ENCODE measurements at places on chromosomes 5 and 9.

GRCh38 chr5:31196309-31196708, 2.8 kb downstream of the CDH6 start:
- ATAC-seq: no peak

DNA sequence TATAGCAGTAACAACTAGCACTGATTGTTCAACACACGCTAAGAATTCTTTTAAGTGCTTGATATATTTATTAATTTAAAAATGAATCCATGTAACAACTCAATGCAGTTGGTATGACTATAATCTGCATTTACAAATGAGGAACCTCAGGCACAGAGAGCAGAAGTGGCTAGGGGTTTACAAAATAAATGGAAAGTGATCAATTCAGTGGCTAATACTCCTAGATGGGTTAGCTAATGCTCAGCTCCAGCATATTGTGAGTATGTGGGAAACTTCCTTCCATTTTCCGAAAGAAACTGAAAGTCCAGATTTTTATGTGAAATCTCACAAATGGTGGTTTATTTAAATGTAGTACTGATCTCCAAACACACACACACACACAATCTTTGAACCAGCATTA, 128.0 kb downstream of the RFX3 start:
- no peak for ATAC-seq

- no peak for ATAC-seq
These were observed 26.5 kb upstream of the KIF12 start for GRCh38 chr9:114125476-114126013.

- no peak for ATAC-seq
These were observed 189.6 kb downstream of the COX7C start for GRCh38 chr5:86807046-86808031.

DNA sequence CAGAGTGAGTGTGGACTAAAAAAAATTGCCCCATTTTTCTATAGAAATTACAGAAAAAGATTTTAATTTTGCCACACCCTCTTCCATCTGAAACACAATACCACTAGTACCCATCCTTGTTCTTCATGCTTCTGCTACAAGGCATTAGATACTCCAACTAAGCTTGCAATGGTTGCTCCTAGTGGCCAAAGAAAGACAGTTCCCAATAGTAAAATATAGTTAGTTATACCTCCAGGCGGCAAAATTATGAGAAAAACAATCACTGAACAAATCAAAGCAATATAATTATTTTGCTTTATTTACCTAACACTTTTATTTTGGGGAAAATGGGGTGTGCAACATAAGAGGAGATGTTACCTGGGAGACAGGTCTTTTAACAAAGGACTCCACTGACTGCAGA, 101.2 kb downstream of the RAPGEF6 start:
- no peak for ATAC-seq

DNA sequence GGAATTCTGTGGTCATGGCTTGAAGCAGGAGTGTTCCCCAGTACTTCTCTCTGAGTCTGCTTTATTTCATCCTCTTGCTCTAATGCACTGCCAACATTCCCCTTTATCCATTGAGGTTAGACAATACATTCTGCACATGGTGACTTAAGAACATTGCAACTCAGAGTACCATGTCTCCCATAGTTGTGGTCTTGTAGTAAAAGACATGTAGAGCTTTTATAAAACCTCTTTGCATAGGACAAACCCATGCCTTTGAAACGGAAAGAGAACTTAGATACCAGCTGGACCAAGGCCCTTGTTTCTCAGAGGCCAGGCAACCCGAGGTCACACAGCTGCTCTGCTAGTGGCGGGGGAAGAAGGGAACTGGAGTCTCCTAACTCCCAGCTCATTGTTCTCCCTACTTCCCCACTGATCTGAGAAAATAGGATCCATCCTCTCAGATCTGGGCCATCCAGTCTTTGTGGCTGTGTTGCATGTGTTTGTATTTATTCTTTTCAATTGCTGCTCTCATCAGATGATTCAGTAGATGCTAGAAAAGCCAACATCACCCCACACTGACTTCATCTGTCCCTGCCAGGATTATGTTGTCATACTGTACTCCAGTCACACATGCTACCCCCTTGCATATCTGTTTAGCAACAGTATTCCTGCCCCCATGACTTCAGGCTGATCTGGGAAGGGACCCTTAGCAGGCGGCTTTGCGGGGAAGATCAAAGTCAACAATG, 236.9 kb downstream of the SAXO1 start:
- ATAC-seq: no peak

GRCh38 chr5:88888848-88889188, 5.8 kb upstream of the MEF2C start:
- ATAC-seq: no peak

- peak; percentile 42 for ATAC-seq
These were observed 5.8 kb upstream of the IFNA1 start for GRCh38 chr9:21434202-21435014.

- no peak for ATAC-seq
These were observed 388.9 kb upstream of the ACTBL2 start for GRCh38 chr5:57871496-57871895.

- ATAC-seq: peak; percentile 71
These were observed 35.6 kb downstream of the TPPP start for GRCh38 chr5:657570-657969.

DNA sequence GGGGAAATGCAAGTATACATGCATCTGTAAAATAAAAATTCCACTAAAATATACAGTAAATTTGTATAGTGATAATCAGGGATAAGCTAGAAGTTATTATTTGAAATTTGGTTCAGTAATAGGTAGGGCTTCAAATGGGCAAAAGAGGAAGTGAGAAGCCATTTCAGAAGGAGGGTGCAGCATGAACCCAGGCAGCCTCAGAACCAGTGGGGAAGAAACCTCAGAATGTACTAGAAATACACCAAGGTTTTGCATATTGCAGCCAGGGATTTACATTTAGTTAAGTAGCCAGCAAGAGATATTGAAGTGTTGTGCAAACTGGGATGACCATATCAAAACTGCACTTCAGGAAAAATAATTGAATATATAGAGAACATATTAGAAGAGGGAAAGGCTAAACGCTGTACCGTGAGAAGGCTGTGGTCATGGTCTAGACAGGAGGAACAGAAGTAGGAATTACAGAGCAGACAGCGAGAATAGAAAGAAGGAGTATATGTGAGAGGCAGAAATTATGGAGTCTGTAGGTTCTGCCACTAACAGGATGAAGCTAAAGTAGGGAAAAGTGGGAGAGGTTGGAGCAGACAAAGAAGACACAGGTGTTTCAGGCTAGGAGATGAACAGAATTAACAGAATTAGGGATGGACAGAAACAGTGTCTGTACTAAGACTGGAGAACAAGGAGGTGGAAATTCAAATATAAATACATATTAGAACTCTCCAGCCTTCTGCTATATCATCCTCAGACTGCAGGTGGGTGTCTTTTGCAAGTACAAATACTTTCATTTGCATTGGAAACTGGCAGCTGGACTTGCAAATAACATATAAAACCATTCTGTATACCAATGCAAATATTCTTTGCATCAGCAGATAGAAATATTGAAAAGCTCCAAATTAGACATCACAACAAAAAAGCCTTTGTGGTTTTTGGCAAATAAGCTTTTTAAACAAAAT, 335.6 kb downstream of the ZNF608 start:
- no peak for ATAC-seq

- ATAC-seq: no peak
These were observed 9.7 kb upstream of the RALGDS start for GRCh38 chr9:133130685-133131244.

GRCh38 chr9:2427120-2427891, 194.3 kb upstream of the VLDLR start:
- ATAC-seq: peak; percentile 89

- no peak for ATAC-seq
These were observed 32.0 kb upstream of the DMRT2 start for GRCh38 chr9:1018121-1018520.

DNA sequence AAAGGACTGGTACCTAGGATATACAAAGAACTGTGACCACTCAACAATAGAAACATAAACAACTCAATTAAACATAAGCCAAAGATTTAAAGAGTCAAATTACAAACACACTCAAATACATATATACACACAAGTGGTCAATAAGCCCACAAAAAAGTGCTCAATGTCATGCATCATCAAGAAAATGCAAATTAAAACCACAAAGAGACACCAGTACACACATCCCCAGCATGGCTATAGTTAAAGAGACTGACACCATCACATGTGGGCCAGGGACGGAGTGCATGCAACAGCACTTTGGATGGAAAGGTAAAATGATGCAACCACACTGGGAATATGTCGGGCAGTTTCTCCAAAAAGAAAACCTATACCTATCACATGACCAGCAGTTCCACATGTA, 89.7 kb downstream of the CAAP1 start:
- ATAC-seq: no peak

DNA sequence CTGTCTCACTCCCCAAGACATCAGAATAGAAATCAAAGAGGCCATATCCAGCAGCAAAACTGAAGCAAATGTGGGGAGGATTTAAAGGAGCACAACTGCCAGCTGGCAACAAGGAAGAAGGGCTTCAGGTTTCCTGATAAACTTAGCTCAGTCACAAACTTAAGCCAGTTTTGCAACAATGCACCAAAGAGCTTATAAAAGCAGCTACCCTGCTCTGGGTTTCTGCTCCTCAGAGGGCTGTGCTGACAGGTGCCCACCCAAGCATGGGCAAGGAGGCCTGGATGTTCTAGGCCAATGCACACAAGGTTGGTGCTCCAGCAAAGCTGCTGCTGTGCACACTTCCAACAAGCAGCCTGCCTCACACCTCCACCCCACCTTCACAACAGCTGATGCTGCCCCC, 132.9 kb downstream of the SIL1 start:
- ATAC-seq: no peak

GRCh38 chr5:164013077-164013670, 507.8 kb downstream of the MAT2B start:
- ATAC-seq: peak; percentile 55

DNA sequence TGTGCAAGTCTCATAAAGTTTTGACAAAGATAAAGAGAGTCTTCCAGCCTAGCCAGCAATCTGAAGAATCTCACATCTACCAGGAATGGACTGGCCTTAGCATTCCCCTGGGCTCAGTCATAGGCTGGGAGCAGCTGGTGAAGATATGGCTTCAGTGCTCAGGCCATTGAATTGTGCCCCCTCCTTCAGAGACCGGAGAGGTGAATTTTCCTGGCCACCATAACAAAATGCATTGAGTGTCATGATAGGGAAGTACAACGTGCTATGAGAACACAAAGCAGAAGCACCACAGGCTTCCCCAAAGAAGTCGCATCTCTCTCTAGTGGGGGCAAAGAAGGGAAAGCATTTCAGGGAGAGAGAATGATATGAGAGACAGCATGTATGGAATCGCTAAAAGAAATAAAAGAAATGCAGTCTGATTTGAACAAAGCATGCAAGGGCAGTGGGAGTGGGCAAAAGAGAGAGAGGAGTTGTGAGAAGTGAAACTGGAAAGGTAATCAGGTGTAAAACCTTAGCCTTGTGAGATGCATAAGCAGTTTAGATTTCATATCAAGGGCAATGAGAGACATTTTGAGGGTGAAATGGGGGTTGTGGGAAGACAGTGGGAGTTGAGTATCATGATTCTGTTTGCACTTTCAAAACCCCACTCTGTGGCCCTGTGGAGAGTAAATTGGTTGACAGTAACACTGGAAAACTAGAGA, 57.1 kb upstream of the NMUR2 start:
- ATAC-seq: no peak

DNA sequence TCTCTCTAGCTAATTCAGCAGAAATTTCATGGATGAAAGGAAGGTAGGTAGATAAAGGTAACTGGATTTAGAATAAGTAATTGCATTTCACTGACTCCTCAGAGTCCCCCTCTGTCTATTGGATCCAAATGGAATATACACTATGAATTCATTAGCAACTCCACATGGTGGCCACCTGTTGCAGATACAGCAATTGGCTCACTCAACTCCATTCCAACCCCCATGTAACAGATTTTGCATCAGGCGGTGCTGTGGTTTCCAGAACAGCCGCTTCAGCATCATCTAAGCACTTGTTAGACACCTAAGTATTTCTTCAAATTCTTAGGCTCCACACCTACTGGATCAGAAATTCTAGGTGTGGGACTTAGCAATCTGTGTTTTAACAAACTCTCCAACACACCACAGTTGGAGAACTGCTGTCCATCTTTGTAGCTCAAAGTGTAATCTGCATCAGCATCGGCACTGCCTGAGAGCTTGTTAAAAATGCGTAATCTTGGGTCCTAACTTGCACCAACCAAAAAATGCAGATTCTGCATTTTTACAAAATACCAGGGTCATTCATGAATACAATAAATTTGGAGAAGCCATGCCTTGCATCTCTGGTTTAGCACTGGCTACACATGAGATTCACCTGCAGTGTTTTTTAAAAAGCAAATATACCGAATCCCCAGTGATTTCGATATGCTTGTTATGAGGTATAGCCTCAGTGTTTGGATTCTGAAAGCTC, 413.8 kb upstream of the CD180 start:
- ATAC-seq: no peak

DNA sequence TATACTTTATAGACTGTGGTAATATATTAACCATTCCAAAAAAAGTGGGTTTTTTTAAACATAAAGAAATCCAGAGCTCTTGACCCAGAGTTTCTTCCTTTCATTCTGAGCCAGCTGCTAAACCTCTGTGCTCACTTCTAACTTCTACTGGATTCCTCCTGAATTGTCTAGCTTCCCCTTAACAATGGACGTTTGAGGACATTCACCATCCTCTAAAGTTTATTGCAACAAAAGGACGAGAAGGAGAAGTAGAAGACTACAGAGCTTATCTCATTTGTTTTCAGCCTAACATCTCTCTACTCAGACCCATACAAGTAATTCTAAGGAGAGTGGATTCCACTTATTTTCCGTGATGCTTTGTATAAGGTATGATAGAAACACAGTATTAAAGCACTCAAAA, 284.2 kb downstream of the MAST4 start:
- ATAC-seq: no peak

DNA sequence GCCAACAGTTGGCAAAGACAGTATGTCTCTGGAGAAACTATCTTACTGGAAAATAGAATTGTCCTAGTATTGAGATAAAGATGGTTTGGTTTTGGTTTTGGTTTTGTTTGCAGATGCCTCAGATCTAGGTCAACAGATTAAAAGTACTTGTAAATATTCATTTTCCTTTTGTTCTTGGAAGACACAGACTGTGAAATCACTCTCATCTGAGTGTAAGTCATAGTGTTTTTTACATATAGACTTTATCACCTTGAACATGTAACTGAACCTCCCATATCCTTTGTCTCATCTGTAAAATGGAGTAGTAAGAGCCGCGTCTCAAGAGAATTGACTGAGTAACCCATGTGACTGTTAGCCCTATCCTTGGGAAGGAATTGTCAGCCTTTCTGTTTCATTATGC, 34.3 kb downstream of the MAP3K1 start:
- no peak for ATAC-seq

DNA sequence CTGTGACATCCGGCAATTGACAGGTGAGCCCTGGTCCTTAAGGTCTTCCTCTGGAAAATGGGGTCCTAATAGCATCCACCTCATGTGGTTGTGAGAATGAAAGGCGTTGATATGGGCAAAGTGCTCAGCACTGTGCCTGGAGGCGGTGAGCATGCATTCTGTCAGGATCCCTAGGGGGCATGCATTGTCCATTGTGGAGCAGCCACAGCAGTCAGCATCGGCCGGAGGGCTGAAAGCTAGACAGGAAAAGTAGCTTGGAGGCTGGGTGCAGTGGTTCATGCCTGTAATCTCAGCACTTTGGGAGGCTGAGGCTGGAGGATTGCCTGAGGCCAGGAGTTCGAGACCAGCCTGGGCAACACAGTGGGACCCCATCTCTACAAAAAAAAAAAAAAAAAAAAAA, 122.2 kb downstream of the LHX2 start:
- no peak for ATAC-seq

- no peak for ATAC-seq
These were observed 72.5 kb downstream of the LIFR start for GRCh38 chr5:38483805-38484398.

Data from esophagus mucosa (tissue), 1 donor.